Cardiac fibroblast (primary cell): ENCODE measurements at places on chromosomes 1 and 21.

DNA sequence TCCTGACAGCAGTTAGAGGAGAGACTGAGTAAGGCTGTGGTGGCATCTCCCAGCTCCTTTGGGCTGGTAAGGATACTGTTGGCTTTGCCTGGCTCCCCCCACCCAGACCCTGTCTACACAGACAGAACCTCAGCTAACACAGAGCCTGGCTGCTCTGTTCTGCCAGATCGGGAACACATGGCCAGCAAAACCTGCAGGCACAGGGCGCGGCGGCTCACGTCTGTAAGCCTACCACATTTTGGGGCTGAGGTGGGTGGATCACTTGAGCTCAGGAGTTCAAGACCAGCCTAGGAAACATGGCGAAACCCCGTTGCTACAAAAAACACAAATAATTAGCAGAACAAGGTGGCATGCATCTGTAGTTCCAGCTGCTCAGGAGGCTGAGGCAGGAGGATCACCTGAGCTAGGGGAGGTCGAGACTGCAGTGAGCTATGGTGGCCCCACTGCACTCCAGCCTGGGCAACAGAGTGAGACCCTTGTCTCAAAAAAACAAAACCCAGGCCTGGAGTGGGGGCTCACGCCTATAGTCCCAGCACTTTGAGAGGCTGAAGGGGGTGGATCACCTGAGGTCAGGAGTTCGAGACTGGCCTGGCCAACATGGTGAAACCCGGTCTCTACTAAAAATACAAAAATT, 6.7 kb downstream of the CSTB start:
- no peak for DNase-seq

- DNase-seq: no peak
Observed at GRCh38 chr1:2567083-2567679, 11.0 kb downstream of the TNFRSF14 start.

DNA sequence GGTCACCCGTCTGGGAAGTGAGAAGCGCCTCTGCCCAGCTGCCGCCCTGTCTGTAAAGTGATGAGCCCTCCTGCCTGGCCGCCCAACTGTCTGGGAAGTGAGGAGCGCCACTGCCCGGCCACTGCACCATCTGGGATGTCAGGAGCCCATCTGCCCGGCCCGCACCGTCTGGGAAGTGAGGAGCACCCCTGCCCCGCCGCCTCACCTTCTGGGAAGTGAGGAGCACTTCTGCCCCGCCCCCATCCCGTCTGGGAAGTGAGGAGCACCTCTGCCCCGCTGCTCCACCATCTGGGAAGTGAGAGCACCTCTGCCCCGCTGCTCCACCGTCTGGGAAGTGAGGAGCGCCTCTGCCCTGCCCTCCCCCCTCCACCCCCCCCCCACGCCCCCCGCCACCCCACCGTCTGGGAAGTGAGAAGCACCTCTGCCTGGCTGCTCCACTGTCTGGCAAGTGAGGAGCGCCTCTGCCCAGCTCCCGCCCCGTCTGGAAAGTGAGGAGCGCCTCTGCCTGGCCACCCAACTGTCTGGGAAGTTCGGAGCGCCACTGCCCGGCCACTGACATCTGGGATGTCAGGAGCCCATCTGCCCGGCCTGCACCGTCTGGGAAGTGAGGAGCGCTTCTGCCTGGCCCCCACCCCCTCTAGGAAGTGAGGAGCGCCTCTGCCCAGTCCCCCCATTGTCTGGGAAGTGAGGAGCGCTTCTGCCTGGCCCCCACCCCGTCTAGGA, 4.5 kb upstream of the ZZZ3 start:
- DNase-seq: no peak

GRCh38 chr1:183816110-183816509, 11.2 kb downstream of the RGL1 start:
- no peak for DNase-seq

DNA sequence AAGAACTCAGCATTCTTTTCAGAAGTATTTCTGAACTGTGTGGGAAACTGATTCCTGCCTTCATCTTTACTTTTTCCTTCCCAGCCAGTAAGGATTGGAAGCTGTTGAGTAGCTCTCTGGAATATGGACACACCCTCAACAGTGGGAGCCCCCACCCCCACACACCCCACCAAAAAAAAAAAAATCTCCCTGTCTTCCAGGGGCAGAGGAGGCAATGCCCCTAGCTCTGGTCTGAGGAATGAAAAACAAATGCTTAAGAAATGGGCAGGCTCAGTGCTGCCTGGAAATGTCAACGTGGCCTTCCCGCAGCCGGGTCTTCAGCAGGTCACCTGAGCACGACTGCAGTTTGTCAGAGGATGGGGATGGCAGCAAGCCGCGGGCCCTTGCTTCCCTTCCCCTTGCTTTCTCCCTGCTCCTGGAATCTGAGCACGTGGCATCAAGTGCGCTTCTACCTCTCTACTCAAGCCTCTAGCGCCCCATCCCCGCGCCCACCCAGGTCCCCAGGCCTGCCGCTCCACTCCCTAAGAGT, 479 bp downstream of the RGS16 start:
- no peak for DNase-seq
